NCI-H226 (cell line): ENCODE measurements at places on chromosomes 3 and 15.
A peak's percentile ranks its signal among the peaks of the same experiment; 100 is the strongest.

GRCh38 chr3:178233371-178234071, 302.7 kb upstream of the KCNMB2 start:
- no peak for DNase-seq

- no peak for DNase-seq
Observed at GRCh38 chr3:17772556-17772955, 30.1 kb upstream of the TBC1D5 start.

- DNase-seq, result no peak
Observed at GRCh38 chr3:11612515-11613188, 31.1 kb downstream of the VGLL4 start.

DNA sequence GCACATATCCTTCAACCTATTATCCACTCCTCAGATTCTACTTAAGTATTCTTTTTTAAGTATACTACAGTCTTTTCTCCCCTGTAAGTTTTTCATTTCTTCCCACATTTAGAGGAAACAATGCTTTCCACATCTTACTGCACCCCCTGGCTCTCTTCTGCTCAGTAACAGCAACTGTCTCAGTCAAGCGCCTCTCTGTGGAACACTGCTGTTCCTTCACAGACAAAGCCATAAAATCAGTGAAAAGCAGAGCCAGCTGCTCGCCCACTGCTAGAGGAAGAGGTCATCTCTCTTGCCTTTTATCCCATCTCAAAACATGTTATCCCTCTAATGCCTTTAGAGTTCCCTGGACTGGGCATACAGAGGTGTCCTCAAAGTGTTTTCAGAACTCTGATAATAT, 24.8 kb downstream of the SERP1 start:
- DNase-seq, result no peak

DNA sequence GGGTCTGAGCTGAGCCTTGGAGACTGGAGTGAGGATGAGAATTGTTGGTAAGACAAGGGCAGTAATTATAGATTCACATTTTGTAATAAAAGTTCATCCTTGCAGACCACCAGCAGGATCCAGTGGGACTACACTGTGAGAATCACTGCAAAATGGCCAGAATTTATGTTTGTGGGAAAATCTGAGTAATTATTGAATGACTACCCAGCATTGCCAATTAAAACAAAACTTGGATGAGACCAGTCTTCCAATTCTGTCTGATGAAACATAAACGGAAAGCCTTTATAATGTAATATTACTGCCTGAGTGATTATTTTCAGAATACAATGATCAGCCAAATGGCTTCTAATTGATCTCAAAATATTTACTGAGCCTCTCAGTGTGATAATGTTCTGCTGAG, 323.3 kb upstream of the C2CD4B start:
- DNase-seq, result no peak

DNA sequence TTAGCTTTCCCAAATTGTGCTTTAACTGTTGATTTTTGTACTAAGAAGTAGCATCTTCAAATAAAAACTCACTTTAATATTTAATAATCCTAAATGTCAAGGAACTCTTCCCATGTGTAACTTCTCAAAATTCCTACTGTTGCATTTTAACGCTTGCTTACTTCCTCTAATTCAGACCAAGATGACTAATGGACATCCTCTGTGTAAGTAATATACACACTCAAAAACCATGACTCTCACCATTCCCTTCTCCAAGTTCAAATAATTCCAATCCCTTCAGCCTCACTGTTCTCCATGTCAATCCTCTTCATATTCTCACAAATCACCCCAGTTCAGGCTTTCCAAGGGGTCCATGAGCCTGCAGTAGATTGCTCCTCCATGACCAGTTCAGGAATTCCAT, 13.0 kb downstream of the MRPL46 start:
- DNase-seq, result no peak

GRCh38 chr3:12193485-12194165, 34.9 kb upstream of the TIMP4 start:
- DNase-seq, result peak; percentile 92

DNA sequence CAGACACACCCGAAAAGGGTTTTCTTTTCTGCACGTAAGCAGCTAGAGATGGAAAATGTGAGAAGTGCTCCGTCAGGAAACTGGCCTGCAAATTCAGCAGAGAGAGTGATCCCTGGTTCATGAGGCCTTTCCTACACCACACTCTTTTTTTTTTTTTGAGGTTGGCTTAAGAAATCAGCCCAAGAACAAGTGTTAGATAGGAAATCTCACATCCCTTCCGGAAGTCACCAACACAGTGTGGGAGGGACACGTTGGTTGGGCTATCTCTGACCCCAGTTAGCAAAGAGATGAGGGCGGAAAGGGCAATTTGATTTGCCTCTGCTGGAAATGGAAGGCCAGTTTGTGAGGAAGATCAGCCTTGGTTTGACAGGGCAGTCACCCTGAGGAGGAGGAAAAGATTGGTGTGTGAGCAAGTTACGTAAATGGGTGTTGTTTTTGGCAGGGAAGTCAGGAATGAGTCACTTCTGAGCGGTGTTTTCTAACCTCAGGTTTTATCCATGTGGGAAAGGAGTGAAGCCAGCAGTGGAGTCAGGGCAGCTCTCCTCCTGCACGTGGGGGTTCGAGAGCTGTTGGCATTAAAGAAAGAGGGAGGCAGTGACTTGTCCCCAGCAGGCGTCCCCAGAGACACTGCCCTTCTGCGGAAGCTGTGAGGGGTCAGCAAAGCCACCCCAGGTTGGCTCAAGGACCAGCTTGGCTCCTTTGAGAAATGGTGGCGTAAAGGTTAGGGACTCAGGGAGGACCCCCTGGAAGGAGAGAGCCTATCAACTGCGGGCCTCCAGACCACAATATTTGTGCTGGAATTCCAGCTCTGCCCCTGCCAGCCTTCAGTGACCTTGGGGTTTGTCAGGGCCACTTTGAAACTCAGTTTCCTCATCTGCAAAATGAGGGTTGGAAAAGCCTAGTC, 237.6 kb upstream of the BHLHE40 start:
- peak; percentile 97 for DNase-seq

- no peak for DNase-seq
Observed at GRCh38 chr3:111035902-111036301, 35.7 kb upstream of the NECTIN3 start.

GRCh38 chr15:74258456-74259291, 22.5 kb downstream of the CCDC33 start:
- no peak for DNase-seq

GRCh38 chr3:99434190-99434589, 204.2 kb upstream of the COL8A1 start:
- no peak for DNase-seq

- no peak for DNase-seq
Observed at GRCh38 chr3:32146746-32147211, 40.4 kb downstream of the GPD1L start.

DNA sequence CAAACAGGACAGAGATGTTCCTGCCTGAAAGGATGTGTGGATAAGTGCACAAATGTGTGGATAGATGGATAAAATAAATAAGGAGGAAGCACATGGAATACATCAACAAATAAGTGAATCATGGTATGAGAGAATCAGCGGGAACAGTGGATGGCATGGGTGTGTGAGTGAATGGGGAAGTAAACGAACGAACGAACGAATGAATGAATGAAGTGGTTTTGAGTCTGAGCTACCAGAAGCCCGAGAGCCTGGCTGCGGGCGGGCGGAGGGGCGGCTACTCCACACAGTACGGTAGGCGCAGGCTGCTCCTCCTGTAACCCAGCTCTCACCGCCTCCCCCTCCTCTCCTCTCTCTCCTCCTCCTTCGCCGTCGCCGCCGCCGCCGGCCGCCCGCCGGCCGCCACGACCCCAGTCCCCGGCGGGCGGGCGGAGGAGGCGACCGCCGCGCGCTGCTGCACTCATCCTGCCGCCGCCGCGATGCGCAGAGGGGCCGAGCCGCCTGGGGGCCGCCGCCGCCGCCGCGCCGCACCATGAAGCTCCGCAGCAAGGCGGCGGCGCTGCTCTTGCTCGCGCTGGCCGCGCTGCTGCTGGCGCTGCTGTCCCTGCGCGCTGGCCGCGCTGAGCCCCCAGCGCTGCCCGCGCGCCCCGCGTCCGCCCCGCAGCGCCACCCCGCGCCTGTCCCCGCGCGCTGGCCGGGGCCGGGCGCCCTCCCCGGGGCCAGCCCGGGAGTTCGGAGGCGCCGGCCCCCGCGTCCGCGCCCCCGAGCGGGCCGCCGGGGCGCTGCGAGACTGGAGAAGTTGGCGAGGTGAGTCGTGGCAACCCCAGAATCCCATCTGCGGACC, at the start of gene GXYLT2:
TSS of gene GXYLT2 (plus strand) at position 342 of the 841 bp plus-strand sequence. CDS start at position 530, 188 bp downstream.
- peak; percentile 57 for DNase-seq

- DNase-seq, result no peak
Observed at GRCh38 chr3:194034346-194035336, 101.3 kb upstream of the HES1 start.

GRCh38 chr3:51999846-52000245, 4.2 kb upstream of the RPL29 start:
- DNase-seq, result no peak

DNA sequence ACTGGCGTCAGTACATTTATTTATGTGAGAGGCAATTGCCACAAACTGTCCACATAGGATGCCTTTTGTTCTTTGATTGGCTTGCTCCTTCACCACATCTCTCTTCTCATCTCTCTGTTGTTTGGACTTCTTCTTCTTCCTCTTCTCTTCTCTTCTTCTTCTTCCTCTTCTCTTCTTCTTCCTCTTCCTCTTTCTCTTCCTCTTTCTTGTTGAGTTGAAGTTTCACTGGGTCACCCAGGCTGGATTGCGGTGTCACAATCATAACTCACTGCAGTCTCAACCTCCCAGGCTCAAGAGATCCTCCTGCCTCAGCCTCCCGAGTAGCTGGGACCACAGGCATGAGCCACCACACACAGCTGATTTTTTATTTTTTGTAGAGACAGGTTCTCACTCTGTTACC, 67.7 kb upstream of the GSK3B start:
- DNase-seq, result no peak

DNA sequence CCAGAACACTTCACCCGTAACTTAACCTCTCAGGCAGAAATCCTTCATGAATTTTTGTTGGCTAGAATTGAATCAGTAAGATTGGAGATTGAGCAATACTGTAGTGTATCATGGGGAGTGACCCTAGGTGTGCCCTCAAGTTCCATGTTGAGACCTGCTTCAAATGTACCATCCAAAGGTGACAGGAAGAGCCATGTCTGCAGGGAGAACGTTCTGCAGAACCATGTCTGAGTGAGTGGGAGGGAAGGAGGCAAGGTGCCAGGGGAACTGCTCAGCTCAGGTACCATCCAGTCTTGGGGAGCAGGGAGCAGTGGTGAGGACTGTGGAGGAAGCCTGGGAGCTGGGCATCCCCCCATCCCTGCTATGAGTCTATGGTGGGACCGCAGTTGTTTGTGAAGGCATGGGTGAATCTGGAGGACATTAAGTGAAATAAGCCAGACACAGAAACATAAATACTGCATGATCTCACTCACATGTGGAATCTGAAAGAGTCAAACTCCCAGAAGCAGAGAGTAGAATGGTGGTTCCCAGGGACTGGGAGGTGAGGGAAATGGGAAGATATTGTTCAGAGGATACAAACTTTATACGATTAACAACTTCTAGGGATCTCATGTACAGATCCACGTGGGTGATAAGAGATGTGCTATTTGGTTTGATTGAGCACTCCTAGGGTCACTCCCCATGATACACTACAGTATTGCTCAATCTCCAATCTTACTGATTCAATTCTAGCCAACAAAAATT, 23.3 kb downstream of the CFAP161 start:
- DNase-seq, result no peak

DNA sequence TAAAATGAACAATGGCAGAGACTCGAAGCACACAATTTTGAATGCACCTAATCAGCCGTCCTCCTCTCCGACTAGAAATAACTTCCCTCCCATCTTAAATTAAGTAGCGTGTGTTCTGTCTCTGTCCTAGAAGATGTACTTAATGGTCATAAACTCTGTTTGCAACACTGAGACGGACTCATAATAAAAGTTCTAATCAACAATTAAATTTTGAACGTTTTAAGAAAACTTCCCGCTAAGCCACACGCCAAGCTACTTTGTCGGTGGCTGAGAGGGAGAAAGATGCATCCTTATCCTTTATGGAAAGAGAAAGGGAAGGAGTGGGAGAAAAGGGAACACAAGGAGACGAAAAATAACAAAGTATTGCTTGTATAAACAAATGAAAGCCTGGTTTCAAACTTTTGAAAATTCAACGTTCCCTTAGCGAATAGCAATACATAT, 989 bp downstream of the GNB4 start:
- no peak for DNase-seq

DNA sequence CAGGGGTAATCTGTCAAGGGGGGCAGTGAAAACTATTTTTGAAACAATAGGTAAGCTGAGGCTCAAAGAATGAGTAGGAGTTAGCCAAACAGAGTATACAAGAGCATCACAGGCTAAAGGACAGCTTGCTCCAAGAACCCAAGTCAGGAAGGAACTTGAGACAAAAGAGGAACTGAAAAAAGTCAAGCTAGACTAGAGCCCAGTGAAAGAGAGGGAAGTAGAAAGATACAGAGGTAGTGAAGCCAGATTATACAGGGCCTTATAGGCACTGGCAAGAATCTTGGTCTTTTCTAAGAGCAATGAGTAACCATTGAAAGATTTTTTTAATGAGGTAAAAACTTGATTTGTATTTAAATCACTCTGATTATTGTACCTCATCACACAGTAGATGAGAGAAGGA, 69.9 kb downstream of the FILIP1L start:
- DNase-seq, result no peak

DNA sequence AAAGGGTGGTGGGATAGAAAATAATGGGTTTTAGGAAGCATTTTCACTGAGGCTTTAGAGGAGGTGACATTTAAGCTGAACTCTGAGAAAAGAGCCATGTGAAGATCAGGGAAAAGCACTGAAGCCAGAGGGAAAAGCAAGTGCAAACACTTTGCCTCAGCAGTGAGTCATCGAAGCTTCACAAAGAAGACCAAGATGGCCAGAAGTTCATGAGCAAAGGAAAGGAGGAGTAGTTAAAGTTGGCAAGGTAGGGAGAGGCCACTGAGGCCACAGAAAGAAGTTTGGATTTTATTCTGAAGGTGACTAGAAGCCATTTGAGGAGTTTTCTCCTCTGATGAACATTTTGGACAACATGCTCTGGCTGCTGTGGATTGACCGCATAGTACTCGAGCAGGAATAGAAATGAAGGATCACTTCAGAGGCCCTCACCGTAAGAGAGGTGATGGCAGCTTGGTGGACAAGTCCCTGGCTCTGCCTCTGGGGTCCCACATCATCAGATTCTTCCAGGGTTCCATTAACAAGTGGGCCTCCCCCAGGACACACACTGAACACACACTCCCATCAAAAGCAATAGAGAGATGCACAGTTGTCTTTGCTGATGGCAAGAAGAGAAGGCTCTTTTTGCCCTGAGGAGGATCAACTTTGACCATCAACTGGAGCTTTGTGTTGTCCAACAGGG, 75.5 kb downstream of the TOP2B start:
- no peak for DNase-seq

- DNase-seq, result no peak
Observed at GRCh38 chr3:8979262-8979661, 16.0 kb upstream of the RAD18 start.

DNA sequence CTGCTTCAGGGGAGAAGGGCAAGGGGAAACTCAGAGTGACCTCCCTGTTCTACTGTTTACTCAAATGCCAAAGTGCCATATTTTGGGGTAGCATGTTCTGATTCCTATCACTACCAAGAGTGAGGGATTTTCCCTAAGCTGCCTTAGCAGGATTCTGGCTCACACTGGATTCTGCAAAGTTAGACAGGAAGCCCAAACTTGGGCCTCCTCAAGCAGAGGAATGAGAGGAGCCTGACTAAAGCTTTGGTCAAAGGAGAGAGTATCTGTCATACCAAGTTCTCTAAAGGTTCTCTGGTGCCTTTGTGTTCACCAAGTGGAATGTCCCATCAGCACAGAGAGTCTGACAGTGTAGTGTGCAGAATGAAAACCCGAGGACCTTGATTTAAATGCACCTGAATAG, 8.8 kb upstream of the RARB start:
- no peak for DNase-seq

GRCh38 chr15:63246691-63247469, 30.5 kb upstream of the APH1B start:
- DNase-seq, result peak; percentile 88
